NCI-H748 treated with DMSO at 0.1 percent for 48 hours (cell line): ENCODE measurements at places on chromosomes 4 and X.

DNA sequence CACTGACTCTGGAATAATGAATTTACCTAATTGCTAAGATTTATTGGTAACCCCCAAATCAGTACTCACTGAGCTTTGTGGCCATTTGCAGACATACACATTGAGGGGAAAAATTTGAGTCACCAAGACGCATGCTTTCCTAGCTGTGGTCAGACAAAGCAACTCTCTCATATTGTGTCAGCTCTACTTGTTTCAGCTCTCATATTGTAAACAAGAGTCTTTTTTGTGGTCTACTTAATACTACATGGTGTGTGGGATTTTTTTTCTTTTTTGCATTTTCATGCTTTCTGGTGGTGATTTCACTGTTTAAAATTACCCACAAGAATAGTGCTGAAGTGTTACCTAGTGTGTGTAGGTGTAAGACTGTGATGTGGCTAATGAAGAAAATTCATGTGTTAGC is 428.2 kb upstream of the GALNT7 start:
- no peak for DNase-seq

DNA sequence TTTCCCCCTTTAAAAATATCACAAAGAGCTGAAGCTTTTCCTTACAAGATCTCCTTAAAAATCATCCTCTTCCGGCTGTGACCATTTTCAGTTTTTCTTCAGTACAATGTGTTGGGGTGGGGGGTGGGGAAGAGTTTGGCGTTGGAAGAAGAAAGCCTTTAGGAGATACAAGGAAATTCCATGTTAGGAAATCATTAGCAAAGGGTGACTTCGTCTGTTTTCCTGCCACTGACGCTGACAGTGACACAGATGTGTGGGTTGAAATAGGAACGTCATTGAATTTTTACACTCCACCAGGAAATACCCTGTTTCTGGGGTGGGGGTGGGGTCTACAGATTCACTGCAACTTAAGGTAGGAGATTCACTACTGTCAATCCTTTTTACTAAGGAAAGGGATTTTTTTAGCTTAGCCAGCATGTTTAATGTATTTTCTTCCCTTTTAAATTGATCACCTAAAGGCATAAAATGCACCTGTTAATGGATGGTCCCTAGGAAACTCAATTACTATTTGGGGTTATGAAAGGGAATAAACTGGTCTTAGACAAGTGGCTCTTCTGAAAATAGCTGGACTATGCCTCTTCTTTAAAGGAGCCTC is 3.9 kb downstream of the MAMLD1 start:
- DNase-seq = no peak

- DNase-seq = no peak
These were observed 111.1 kb downstream of the NFKB1 start for GRCh38 chr4:102612210-102612609.

GRCh38 chrX:152819732-152820131 is 10.8 kb downstream of the CETN2 start:
- no peak for DNase-seq

- no peak for DNase-seq
These were observed 4.6 kb downstream of the RASSF6 start for GRCh38 chr4:73615613-73616012.

DNA sequence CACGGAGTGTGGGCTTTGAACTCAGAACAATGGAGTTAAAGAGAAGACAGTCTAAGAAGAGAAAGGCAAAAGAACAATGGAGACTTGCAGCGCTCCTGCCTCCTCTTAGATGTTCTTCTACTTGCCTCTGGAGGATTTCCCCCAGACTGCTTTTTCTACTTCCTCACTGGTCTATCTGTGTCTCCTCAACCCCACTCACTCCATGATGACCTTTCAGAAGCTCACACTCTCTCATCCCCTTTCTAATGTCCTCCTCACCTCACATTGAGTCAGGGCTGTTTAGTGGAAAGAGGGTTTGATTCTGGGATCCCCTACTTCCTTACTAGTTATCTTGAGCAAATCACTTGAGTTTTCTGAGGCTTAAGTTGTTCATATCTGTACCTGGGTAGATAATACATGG is 12.2 kb upstream of the HERC6 start:
- DNase-seq = no peak

DNA sequence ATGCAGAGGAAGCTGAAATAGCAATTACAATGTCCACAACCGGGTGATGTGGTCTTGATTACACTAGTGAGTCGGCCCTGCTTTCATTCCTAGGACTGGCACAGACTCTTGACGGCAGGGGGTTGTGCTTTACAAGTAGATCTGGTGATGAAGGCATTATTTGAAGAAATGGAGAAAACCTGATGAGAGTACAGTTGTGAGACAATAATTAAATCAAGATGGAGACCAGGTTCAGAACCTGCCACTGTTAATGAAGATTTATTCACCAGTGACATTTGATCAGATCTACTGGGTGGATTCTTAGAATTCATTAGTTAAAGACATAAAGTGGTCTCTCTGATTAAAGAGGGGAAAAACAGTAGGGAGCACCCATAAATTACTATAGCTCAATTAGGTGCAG is 747.2 kb downstream of the STPG2 start:
- DNase-seq = peak; percentile 49

DNA sequence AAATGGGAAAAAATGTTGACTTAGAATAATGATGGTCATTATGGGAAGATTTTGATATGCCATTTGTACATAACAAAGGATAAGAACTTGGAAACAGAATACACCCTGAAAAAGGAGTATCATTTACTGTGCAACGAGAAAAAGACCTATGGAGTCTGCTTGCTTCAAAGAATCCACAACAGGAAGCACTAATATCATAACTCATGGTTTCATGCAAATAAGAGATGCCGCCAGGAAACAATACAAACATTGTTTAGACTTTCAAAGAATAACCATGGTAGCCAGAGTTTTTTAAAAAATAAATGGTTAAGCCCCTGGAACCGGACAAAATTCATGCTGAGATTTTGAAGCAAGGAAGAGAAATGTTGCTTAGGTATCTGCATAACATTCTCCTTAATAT is 139.9 kb upstream of the ETNPPL start:
- DNase-seq = no peak

DNA sequence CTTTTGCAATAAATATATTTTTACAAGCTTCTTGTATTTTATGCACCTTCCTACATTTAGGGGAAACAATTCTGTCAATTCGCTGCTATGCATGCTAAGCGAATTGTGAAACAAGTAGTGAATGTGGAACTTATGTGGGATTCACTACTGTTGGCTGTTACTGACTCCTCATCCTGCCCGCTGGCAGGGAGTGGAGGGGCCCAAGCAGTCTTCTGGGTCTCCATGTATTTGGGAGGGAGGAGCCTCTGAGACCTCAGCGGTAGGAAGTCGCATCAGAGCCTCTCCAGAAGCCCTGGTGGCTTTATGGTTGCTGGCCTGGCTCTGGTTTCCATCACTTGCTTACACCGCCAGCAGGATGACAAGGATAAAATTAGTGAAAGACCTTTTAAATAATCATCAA is 3.7 kb upstream of the SETD7 start:
- DNase-seq = no peak

- no peak for DNase-seq
These were observed 695.5 kb downstream of the PCDH7 start for GRCh38 chr4:31415629-31416028.

DNA sequence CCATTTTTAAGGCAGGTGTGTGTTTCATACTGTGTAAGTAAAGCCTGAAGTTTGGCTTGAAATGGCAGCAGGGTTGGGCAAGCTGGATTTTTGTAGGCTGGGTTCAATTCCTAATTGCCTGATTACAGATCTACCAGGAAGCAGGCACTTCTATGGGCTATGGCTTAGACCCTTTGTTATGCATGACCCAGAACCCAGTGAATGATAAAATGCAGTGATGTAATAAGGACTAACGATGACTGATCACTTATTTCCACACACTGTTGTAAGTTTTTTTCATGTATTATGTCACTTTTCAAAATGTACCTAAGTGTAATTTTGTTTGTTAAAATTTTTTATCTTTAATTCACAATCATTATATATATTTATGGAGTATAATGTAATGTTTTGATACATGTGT is 8.6 kb downstream of the LANCL3 start:
- DNase-seq = no peak
